ENCODE measurements at places on chromosomes 6 and 20.

GRCh38 chr6:74598462-74599393 is 607.1 kb downstream of the COL12A1 start:
- no peak for DNase-seq

DNA sequence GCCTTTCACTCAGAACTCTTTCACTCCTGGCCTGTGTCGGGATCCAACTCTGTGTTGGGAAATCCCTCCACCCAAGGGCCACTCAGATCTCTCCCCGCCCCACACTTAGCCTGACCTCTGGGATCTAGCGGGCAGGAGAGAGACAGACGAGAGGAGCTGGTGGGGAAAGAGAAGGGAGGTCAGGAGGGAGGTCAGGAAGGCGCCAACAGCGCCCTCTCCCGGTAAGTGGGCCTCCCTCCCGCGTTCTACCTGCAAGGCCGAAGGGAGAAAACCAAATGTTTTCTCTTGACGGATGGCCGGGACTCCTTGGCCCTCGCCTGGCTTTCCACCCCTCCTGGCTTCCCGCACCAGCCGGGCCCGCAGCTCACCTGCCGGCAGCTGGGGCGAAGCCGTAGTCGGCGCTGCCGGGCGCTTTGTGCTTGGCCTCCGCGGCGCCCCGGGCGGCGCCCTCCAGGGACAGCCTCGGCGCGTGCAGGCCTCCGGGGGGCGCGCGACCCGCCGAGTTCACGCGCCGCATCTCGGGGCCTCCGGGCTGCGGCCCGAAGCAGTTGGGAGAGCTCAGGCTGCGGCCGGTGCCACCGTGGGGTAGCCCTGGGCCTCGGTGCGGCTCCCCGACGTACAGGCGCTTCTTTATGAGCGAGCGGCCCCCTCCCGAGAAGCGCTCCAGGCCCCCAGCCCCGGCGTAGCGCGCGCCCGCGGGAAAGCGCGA is 38.2 kb downstream of the C6orf132 start:
- peak; percentile 75 for DNase-seq

- DNase-seq, result no peak
Measured at GRCh38 chr6:44576132-44576631, 188.7 kb downstream of the CDC5L start.

GRCh38 chr6:167795321-167795811 is 31.3 kb upstream of the AFDN start:
- no peak for DNase-seq

- DNase-seq, result no peak
Measured at GRCh38 chr6:145327586-145327985, 407.7 kb downstream of the EPM2A start.

- no peak for DNase-seq
Measured at GRCh38 chr6:167799033-167799821, 27.5 kb upstream of the AFDN start.

GRCh38 chr6:45424451-45424861 is 46.7 kb upstream of the SUPT3H start:
- DNase-seq, result no peak

DNA sequence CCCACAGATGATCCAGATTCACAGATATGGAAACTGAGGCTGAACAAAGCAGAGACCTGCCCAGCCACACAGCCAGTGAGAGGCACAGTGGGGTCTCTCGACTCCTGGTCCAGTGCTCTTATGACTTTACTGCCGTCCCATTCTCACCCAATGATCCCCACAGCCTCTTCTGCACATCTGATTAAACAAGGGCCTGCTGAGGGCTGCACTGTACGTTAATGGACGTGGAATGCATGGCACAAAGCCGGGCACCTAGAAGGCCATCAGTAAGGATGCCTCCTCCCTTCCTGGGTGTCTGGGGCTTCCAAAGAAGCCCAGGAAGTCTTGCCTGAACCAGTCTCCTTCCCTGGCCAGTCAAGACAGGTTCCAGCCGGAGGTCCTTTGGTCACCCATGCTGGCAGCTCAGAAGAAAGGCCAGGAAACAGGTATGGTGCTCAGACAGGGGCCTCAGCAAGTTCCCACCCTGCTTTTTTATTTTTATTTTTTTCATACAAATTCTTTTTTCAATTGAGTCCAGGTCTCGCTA is 3.8 kb downstream of the TFEB start:
- DNase-seq, result no peak

GRCh38 chr6:166739976-166740318 is 112.9 kb upstream of the RPS6KA2 start:
- DNase-seq, result no peak

DNA sequence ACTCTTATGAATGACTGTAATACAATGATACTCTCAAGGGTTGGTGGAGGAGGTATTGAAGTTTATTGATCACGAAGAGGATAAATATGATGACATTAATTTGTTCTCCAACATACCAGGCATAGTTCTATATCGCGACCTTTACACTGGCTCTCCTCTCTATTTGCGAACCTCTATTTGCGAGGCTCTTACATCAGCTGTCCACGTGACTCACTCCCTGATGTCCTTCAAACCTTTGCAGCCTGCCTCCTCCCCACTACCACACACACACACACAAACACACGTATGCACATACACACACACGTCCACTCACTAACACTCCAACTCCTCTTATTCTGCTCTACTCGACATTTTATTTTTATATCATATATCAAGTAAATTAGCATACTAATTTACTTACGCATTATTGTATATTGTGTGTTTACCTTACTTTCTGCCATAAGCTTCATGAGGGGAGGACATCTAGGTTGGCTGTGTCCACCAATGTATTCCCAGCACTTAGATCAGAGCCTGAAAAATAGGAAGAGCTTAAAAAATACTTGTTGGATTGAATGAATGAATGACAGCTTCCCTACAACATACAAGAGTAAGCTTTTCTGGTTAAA is 53.3 kb upstream of the TNFRSF21 start:
- DNase-seq, result no peak

DNA sequence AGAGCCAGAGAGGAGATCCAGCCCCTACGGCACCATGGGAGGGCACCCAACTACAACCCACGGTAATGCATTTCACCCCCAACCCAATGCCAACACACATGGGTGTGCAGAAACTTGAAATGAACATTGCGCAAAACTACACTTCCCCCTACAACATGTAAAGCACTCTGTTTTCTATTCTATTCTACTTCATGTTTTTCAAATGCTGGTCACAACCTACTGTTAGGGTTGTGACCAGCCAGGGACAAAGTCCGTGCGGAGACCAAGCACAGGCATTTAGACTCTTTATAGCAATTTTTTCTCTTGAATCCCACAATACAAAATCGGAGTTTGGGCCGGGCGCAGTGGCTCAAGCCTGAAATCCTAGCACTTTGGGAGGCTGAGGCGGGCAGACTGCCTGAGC is 90.6 kb downstream of the MRPL14 start:
- no peak for DNase-seq

All from nephron progenitor cell (in vitro differentiated cells).